ENCODE measurements at places on chromosomes 6 and 20.
A peak's percentile ranks its signal among the peaks of the same experiment; 100 is the strongest.

- no peak for DNase-seq
Observed at GRCh38 chr20:56342783-56343182, 16.0 kb upstream of the FAM210B start.

GRCh38 chr6:113818578-113818977, 38.6 kb upstream of the MARCKS start:
- DNase-seq, result peak; percentile 4

GRCh38 chr6:136784910-136785746, 7.1 kb downstream of the MAP3K5 start:
- DNase-seq, result no peak

GRCh38 chr20:43949741-43950618, 35.3 kb downstream of the TOX2 start:
- no peak for DNase-seq

DNA sequence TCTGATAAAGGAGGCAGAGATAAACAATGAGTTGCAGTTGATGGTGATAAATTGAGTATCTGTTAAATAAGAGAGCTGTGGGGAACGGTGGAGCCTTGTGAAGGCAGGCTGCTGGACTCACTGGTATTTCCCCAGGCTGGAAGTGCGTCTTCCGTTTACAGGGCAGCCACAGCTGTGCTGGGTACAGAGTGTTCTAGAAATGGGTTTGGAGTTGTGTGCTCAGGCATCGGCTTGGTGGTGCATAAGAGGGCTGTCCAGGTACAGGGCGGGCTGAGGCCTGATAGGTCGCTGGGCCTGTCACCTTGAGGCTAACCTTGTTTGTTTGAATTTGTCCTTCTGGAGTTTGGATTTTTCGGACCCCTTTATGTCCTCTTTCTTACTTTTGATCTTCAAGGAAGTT, 39.3 kb downstream of the ARID1B start:
- no peak for DNase-seq

- no peak for DNase-seq
Observed at GRCh38 chr6:84501315-84501714, 263.1 kb downstream of the TBX18 start.

- peak; percentile 94 for DNase-seq
Observed at GRCh38 chr6:1481286-1481685, 91.9 kb downstream of the FOXF2 start.

DNA sequence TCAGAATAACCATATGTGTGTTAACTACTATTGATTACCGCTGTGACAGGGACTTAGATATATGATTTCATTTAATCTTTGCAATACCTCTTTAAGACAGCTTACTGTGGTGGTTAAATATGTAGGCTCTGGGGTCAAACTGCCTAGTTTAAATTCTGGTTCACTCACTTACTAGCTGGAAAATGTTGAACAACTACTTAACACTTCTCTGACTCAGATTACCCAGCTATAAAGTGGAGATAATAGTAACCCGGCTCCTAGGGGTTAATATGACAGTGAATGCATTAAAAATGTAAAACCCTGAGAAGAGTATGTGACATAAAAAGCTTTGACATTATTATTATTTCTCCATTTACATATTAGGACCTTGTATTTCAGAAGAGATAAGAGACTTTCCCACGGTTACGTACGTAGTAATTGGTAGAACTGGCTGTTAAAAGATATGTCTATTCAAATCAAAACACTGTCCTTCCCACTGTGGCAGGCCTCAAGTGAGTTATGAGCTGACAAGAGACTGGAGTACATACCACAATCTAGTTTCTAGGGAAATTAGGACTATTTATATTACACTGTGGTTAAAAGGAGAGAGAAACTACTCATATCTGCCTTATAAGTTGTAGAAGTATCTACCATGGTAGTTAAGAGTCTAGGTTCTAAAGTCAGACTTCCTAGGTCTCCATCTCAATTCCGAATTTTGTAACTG, 4.4 kb upstream of the PLCB1 start:
- DNase-seq, result no peak

DNA sequence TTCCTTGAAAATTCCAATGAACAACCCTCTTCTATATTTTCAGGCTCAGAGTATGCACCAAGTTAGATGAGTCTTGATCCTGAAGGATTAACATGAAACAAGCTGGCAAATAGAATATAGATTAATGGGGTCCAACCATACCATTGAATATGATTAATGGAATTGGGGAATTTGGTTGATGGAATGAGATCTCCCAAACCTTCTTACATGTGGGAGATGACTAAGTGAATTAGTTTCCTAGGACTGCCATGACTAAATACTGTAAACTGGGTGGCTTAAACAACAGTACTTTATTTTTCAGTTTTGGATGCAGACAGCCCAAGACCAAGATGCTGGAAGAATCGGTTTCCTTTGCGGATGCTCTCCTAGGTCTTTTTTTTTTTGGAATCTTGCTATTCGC, 347.0 kb downstream of the QKI start:
- DNase-seq, result no peak

GRCh38 chr6:87419266-87419665, 11.5 kb downstream of the CFAP206 start:
- DNase-seq, result no peak

DNA sequence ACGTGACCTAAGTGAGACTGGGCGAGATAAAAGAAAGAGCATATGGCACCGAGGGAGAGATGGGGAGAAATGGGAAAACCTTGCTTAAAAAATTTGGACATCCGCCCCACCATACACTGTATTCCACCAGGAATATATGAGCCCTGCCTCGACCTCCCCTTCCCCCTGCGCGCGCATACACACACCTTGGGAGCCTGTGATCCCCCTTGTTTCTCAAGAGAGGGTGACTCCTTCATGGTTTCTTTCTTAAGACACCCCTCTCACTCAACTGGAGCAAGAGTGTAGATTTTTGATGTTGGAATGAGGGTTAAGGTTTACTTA, 480 bp downstream of the ABCF1 start:
- DNase-seq, result no peak

- DNase-seq, result no peak
Observed at GRCh38 chr20:12069181-12069580, 151.5 kb downstream of the BTBD3 start.

- DNase-seq, result no peak
Observed at GRCh38 chr20:9076440-9076839, 7.6 kb downstream of the PLCB4 start.

DNA sequence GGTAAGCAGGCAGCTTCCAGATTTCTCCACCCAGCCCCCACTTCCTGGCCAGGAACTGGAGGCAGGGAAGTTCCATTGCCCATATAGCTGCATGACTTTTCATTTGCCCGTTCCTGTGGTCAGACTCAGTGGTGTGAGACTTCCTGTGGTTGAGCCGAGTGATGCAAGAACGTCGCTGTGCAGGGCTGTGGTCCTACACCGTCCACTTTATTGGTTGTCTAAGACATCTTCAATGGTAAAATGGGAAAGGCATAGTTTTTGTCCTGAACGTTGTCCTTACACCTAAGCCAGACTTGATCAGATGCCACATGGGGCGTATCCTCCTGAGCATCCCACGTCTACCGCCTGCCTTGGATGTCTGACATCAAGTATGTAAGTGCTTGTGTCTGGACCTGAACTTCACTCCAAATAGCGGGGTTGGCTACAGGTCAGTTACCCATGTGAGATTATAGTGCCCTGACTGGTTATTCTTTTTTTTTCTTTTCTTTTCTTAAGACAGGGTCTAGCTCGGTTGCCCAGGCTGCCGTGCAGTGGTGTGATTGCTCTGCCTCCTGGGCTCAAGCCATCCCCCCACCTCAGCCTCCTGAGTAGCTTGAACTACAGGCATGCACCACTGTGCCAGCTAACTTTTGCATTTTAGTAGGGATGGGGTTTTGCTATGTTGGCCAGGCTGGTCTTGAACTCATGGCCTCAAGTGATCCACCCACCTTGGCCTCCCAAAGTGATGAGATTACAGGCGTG, 25.9 kb upstream of the GTSF1L start:
- DNase-seq, result peak; percentile 79

DNA sequence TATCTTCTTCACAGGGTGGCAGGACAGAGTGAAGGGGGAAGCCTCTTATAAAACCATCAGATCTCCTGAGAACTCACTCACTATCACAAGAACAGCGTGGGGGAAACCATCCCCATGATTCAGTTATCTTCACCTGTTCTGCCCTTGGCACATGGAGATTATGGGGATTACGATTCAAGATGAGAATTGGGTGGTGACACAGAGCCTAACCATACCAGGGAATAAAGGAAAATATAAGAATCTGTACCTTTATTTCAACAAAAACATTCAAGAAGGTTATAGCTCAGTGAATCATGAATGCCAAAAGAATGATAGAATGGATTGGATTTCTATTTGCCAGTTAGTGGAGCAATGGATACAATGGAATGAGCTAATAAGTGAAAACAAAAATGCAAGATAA, 214.4 kb downstream of the PTPRK start:
- DNase-seq, result peak; percentile 12

- DNase-seq, result no peak
Observed at GRCh38 chr20:61808447-61808846, 257.2 kb downstream of the TAF4 start.

GRCh38 chr6:158869826-158870648, 50.9 kb upstream of the EZR start:
- peak; percentile 51 for DNase-seq

GRCh38 chr20:48538058-48538825, 289.6 kb downstream of the PREX1 start:
- no peak for DNase-seq

DNA sequence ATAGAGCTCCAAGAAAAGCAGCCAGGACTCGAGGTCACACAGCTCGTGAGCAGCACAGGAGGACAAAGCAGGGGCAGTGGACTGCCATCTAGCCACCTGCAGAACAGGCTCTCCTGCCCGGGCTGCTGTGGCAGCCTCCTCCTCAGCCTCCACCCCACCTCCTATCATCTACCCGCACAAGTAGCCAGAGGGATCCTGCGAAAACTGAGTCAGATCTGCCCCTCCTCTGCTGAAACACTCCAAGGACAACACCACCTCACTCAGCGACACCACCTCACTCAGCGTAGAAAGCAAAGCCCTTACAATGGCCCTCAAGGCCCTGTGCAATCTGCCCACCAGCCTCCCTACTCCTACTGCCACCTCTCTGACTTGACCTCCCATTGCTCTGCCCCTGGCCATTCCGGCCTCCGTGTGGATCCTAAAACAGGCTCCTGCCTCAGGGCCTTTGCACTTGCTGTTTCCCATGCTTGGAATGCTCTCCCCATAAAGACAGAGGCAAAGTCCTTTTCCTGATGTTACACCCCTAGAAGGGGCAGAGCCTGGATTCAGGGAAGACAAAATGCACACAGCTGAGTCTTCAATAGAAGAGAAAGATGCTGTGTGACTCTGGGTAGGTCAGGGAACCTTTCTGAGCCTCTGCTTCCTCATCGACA, 19.3 kb downstream of the PREX1 start:
- DNase-seq, result no peak

GRCh38 chr6:3690506-3690905, 61.0 kb downstream of the PXDC1 start:
- DNase-seq, result no peak

GRCh38 chr6:118968416-118968815, 33.5 kb upstream of the MCM9 start:
- DNase-seq, result peak; percentile 14

- no peak for DNase-seq
Observed at GRCh38 chr6:58198301-58198700, 880.9 kb downstream of the PRIM2 start.

- DNase-seq, result peak; percentile 57
Observed at GRCh38 chr6:23013776-23014175, 444.4 kb downstream of the HDGFL1 start.

DNA sequence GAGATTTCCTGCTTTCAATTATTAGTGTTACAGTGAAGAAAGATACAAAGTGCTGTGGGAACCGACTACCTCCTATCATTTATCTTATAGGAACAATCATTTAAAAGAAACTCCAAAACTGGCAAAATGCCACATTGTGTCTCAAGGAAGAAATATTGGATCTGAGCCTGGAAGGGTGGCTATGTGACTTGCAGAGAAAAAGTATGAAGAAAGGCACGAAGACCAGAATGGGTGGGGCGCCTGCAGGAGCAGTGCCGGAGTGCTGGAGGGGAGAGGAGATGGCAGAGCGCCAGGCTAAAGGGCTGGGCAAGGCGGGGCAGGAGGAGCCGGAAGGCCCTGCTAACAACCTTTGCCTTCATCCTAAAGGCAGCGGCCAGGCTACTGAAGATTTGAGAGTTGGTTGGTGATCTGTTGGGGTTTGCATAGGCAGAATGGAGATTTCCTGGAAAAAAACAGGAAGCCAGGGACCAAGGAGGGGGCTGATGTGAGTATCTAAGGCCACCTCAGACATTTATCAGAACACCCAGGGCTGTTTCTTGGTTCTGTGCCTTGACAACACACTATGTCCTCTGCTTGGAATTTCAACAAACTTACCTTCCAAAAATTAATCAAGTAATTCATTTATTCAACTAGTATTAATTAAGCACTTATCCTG, 125.6 kb downstream of the MAFB start:
- no peak for DNase-seq

DNA sequence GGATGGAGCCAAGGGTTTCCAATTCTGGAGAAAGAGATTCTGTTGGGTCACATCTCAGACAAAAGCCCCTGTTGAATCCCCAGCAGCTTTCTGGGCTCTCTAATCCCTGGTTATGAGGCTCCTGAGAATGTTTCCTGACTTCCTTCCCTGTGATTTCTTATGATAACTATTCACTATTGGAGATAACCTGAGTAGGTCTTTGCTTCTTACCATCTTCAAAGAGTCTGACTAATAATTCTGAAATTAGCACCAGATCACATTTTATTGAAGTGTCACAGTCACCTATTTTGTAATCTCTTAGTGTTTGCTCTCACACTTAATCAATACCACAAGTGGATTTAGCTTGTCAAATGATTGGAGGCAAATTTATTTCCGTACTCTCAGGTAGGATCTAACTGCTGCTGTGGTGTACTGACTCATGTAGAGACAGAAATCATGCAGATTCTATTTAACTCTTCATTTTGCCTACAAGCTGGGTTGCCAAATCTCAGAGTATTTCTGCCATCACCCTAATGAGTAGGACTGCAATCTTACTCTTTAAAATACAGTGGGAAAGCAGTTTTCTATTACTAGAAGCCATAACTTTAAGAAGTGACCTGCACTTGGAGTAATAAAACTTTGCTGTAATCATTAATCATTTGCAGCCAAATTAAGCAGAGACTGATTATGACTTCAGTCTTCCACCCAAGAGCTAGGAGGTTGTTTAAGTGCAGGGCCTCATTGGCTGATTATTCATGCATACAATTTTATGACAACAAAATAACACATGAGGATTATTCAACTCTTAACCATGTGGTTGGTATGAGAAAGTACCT, 422.1 kb downstream of the EPM2A start:
- DNase-seq, result no peak

GRCh38 chr6:5517796-5518195, 256.5 kb downstream of the FARS2 start:
- DNase-seq, result no peak

DNA sequence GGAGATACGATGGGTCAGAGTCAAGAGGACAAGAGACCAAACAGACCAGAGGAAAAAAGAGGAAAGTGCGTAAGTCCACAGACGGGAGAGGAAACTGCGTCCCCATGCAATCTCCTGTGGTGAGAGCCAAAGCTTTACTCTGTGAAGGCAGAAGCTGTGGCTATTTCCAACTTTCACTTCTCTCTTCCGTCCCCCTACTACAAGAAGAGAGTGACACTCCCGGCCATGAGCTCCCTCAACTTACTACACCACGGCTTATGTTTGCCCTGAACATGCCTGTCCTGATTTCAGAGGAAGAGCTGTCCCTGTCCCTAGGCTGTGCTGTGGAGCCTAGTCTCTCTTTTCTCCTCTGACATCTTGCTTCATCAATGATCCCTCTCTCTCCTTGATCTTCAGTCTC, 11.5 kb upstream of the SSR1 start:
- DNase-seq, result no peak

Data from fibroblast of gingiva (primary cell).